Heart left ventricle (tissue), 16 donors: ENCODE measurements at places on chromosomes 1 and 21. TPM values are rescaled to one million over a fixed set of nuclear protein-coding genes. Genes with fewer than 3 reads are reported as not detected.

TPM3 gene
- total RNA-seq, result 200 TPM

DCDC2B gene
- total RNA-seq, result not detected

PLA2G2C gene
- total RNA-seq, result 0.16 TPM

RNU1-2 gene
- not detected for total RNA-seq

ITLN1 gene
- total RNA-seq, result not detected
